ENCODE measurements at places on chromosomes 7 and 10. TPM values are rescaled to one million over a fixed set of nuclear protein-coding genes. Genes with fewer than 3 reads are reported as not detected.

HOXA7 gene
- not detected for total RNA-seq

GRCh38 chr10:126930131-126930882 lies 25.1 kb downstream of the DOCK1 start:
- DNase-seq: no peak

GRCh38 chr7:149223176-149223575 lies 16.3 kb upstream of the ZNF212 start:
- DNase-seq: no peak

HTR7 gene
- total RNA-seq: not detected

DNA sequence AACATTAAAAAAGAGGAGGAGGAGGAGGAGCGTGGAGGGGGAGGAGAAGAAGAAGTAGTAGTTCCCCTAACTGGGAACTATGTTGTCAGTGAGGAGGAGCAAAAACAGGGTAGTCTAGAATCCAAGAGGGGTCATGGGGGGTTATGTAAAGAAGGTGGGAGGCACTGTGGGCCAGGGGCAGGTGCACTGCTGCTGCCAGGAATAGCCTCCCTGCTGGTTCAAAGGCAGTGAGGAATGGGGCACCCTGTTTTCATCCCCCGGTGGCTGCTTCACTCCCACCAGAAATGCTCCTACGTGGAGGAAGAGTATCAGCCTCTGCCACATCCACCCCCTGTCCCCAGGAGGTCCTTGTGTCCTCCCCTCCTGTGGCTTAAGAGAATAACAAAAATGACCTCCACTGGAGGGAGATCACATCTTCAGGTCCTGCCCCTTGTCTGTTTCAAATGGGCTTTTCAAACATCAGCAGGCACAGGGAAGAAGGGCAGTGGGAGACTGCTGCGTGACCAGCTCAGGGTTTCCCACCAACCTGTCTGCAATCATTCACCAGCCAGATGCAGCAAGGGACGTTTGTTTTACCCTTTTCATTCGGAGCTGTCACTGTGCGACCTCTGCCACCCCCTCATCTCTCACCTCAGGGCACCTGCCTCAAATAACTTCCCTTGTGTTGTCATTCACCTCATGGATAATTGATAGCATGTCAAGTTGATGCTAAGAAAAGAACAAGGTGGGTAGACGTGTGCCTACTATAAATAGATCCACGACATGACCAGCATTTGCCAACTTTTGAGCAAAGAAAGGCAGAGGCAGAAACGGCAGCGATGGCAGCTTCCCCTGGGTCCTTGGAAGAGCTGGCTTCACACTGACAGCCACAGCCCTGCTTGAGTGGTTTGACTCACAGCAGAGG lies 92.6 kb downstream of the DGKI start:
- no peak for DNase-seq

- no peak for DNase-seq
These were observed 15.0 kb upstream of the BAZ1B start for GRCh38 chr7:73537051-73537450.

GRCh38 chr10:125263551-125263950 lies 103.2 kb upstream of the CTBP2 start:
- peak; percentile 5 for DNase-seq

- peak; percentile 35 for DNase-seq
These were observed 149.8 kb upstream of the HDAC9 start for GRCh38 chr7:18345641-18346234.

ERCC6 gene
- total RNA-seq: 11.8 TPM

RELN gene
- total RNA-seq: 215 TPM

DNA sequence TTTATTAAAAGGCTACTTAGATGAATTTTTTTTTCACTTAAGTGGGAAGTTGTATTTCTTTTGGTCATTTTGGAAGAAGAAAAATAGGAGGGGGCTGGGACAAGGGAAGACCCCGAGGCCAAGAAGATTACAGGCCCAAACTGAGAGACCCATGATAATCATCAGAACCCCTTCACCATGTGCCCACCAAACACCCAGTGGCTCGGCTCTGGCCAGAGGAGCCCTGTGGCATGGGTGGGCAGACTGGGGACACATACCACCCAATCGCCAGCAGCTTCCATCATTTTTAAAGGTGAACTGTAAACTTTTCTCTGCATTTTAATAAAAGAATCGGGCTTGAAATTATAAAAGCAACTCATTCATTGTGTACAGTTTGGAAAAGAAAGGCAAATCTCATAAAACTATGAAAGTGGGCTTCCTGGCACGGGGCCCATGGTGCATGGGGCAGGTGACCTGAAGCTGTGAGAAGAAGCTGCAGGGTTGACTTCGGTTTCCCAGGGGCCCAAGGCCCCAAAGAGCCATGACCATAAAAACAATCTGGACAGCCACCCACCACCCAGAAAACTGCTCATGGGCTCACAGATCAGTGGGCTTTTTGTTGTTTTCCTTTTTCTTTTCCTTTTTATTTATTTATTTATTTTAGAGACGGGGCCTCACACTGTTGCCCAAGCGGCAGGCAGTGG lies 29.4 kb upstream of the RET start:
- DNase-seq: no peak

C10orf62 gene
- 0.28 TPM for total RNA-seq

DNA sequence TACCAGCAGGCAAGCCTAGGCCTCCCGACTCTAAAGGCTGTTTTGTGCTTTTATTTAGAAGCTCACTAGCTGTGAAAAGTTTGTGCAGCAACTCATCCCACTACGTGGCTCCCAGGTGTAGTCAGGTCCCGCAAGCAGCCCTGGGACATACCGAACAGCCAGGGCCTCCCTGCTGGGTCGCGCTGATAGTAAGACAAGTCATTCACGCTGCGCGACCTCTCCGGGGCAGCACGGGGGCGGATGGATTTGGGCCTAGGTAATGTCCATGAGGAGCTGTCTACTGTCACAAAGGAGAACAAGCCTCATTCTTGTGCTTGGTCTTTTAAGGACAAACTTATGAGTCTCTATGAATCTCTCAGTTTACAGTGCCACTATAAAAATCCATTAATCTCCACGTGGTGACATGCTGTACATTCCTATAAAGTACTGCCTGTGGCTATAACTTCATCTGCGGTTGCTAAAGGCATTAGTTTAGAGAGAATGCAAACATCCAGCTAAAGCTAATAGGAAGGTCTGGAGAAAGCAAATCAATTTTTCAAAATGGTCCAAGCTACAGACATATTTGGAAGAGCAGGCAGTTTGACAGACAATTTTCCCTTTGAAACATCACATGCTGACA lies 546.8 kb downstream of the PHTF2 start:
- DNase-seq: no peak

- peak; percentile 58 for DNase-seq
These were observed 104.5 kb upstream of the ZPBP start for GRCh38 chr7:50197549-50197948.

GRCh38 chr7:139118805-139119485 lies 9.4 kb upstream of the ZC3HAV1 start:
- DNase-seq: no peak

CCDC136 gene
- total RNA-seq: not detected

PDLIM1 gene
- total RNA-seq: 123 TPM

DNA sequence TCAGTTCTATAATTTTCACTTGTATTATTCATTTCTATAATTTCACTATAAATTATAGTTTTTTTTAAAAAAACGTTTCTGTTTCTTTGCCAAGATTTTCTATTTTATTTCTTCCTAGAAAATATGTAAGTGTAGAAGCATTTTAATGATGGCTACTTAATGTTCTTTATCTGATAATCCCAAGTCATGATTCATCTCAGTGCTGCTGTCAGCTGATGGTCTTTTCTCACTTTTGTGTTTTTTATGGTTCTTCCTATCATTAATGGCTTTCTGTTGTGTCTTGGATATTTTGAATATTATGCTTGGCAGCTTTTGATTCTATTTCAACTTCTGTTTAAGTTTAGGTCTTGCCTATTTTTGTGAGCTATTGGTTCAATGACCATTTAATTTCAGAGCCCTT lies 268.6 kb downstream of the BAMBI start:
- no peak for DNase-seq

RHOBTB1 gene
- 59.5 TPM for total RNA-seq

ZNF736 gene
- not detected for total RNA-seq

PCLO gene
- 0.29 TPM for total RNA-seq

GTF2IRD2 gene
- total RNA-seq: 6.5 TPM

DNA sequence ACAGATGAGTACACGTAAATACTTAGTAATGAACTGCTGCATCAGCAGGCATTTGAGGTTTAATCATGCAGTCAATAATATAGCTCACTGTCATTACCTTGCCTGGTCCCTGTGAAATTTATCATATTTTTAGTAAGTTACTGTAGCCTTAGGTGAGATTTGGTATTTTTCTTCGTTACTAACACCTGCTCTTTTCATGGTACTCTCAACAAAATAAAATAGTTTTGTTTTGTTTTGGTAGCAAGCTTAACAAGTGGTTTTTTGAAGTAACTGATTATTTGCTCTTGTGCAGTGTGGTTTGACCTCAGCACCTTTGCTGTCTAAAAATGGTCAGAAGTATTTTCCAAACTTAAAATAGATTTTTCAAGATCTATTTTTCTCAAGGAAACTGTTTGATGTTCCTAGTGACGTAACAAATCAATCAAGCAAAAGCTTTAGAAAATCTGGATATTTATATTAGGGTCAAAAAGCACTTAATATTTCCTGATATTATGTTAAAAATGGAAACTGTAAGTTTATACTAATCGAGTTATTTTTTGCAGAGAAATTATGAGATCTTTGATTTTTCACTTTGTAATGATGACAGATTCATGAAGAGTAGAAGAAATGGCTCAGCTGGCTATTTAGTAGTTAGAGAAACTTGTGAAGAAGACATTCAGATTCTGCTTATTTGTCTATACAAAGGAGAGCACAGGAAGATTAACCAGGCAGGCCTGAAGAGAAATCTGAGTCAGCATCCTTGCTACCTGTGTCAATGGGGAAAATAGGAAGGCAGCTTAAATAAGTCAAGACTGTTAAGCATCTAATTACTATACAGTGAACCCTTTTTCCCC lies 21.0 kb upstream of the RPA3 start:
- no peak for DNase-seq

DNA sequence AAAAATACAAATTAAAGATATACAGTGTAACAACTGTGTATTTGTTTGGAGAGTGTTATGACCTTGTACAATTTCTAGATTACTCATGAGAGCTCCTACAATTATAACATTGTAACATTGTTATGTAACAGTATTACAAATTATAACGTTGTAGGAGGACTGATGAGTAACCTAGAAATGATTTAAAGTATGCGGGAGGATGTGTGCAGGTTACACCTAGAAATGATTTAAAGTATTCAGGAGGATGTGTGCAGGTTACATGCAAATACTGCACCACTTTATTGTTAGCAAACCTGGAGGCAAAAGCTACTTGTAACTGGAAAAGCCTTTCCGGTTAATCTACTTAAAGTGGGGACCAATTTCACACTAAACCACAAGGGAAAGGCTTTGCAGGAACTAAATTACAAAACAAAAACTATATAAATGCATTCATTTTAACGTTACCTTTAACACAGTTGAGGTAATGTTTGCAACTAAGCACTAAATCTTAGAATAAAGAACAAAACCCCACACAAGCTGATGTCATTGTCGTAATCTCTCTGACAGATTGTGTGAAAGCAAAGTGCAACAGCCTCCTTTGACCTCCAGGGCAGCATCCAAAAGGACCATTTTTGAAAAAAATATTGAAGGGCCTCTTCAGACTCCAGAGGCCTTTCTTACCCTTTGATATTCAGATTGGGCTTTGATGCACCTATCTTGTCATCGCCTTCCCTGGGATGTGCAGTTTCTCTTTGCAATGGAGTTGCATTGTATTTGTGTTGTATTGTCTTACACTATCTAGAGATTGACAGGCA lies 522.1 kb upstream of the FOXK1 start:
- DNase-seq: no peak

- no peak for DNase-seq
These were observed 65.6 kb downstream of the ZEB1 start for GRCh38 chr10:31384589-31384949.

GRCh38 chr10:29687421-29688164 lies 52.8 kb upstream of the SVIL start:
- DNase-seq: no peak

CYP3A4 gene
- total RNA-seq: 0.35 TPM

DNA sequence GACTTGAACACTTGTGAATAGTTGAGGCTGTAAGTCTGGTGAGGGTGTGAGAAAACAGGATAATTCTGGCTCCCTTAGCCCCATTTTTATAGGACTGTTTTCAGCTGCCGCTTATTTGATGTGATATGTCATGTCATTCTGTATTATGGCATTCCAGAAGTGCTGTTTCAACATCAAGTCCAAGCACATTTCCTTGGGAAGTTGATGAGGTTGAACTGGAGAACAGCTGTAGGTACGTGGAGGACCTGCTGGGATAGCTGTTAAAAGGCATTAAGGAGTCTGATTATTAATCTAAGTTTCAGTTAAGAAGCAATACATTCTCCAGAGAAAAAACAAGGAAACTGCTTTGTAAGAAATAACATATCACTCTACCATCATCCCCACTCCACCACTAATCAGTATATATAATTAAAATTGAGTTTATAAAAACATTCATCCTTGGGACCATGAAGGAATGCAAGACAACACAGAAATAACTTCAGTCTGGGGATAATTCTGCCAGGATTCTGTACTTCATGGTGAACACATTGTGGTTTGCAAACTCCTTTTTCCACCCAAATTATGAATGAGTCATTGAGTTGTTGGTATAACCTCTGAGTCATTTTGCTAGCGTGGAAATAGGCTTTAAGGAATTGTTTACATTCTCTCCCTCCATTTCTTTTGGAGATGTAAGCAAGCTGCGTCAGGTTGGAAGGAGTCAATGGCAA lies 39.9 kb upstream of the TMEM229A start:
- DNase-seq: peak; percentile 6

VIPR2 gene
- total RNA-seq: not detected

GRCh38 chr10:14839305-14839695 lies 1.2 kb downstream of the HSPA14 start:
- no peak for DNase-seq

- DNase-seq: peak; percentile 54
These were observed 139.3 kb downstream of the C1GALT1 start for GRCh38 chr7:7321681-7322080.

GRCh38 chr7:50538478-50538877 lies 26.7 kb downstream of the DDC start:
- DNase-seq: no peak

All from HepG2 (cell line).